ENCODE measurements at places on chromosomes 2 and 18.

DNA sequence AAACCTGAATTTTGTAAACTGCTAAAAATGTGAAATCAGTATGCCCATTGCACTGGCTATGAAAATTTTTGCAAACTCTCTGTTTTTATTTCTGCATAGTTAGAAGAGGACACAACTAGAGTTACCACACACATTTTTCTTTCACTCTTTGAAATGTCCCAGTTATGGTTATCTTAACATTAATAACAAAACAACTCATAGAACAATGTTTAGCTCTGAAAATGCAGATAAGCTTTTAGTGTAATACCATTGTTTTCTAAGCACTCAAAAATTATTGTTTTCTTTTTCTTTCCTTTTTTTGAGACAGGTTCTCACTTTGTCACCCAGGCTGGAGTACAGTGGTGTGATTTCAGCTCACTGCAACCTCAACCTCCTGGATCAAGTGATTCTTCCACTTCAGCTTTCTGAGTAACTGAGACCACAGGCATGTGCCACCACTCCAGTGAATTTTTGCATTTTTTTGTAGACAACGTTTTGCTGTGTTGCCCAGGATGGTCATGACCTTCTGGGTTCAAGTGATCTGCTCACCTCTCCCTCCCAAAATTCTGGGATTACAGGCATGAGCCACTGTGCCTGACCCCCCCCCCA lies 1204.5 kb upstream of the ZEB2 start:
- DNase-seq: no peak

- no peak for DNase-seq
Measured at GRCh38 chr2:100241236-100241635, 81.1 kb downstream of the LONRF2 start.

DNA sequence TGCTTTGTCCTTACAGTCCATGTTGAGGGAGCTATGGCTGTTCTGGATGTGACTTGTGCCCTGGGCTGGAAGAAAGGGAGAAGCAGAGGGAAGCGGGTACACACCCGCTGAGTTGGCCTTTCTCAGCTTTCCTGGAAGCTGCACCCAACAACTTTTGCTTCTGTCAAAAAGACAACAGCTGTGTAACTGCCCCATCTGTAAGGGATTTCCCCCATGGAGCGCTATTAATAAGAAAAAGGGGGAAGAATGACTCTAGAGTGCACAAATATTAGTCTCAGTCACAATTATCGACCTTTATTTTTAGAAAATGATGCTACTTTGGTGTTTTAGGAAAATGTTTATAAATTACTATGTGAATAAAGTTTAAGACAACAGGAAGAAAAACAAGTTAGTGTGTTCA lies 368.3 kb downstream of the RAD51AP2 start:
- no peak for DNase-seq

- peak; percentile 37 for DNase-seq
Measured at GRCh38 chr2:237278568-237278967, 135.4 kb downstream of the COL6A3 start.

DNA sequence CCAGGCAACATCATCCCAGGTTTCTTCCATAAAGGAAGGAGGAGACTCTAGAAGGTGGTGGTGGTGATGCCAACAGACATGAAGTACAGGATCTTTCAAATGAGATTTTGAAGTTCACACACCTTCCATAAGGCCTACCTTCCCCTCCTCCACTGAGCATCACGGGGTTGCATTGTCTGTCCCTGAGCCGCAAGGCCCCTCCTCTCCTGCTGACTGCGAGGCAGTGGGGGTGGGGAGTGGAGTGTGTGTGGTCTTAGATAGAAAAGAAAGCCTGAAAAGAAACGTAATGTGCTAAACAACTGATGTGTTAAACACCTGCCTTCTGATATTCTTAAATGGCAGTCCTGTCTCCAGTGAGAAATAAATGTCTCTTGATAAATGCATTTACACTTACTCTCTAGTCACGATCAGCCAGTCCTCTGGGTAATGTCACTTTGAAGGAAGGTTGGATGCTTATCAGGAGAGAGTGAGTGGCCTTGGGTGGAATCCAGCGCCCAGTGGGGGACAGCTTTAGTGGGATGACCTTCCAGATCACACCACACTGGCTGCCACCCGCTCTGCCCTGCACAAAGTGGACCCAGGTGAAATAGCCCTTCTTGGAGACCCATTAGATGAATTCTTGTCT lies 5.5 kb upstream of the SCYGR5 start:
- no peak for DNase-seq

DNA sequence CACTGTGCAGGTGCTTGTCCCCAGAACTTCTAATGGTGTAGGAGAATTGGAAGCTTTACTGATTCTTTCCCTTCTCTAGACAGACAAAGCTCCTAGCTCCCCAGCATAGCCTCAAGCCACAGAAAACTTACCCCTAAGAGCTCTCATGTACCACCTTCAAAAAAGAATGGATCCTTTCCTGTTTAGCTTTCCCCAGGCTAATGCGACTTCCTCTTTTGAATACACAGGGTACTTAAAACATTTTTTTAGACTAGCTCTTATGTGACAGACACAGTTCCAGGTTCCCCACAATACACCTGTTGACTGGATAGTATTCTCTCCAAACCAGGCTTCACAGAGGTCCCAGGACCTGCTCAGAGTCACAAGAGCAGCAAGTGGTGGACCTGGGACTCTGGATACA lies 8.3 kb downstream of the CTAGE1 start:
- DNase-seq: no peak
